ENCODE measurements at places on chromosomes 16 and 17.

DNA sequence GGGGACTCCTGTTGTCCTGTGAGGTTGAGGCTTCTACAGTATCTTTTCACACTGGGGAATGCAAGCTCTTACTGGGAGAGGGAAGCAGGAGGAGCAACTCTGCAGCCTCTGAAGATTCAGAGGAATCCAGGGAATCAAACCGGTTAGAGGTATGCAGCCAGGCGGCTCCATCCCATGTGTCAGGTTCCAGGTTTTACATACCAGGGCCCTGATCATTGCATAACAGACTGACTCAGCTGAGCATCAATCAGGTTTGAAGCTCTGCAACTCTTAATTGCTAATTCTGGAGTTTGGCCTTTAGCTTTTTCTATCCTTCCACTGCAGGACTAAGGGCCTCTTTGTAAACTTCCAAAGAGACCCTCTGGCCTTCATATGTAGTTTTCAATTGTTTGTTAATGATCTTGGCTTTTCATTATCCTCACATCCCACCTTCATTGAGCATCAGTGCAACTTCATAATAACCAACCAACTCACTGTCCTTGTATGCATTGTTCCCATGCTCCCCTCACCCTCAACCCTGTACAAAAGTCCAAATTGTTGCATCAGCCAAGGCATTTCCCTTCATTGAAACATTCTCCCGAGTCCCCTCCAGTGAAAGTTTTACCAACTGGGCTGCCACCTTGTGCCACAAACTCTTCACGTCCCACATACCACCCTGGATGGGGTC lies 59.7 kb upstream of the DHX40 start:
- DNase-seq, result no peak

GRCh38 chr17:49369760-49370159 lies 7.7 kb upstream of the ZNF652 start:
- no peak for DNase-seq

DNA sequence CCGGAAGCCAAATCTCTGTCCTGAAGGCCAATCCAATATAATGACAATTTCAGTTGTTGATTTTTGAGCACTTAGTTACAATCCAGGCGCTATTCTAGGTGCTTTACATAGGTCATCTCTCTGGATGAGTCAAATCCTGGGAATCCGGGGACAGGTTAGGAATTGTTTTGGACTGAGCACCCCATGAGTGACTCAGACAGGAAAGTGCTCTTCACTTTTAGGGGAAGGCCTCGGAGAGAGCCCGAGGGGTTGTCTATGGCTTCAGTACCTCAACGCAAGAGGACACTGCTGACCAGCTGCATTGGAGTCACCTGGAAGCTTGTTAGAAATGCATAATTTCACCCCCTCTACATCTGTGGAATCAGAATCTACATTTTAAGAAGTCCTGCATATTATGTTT lies 108.8 kb downstream of the IRX5 start:
- DNase-seq, result no peak

GRCh38 chr16:25872369-25873070 lies 180.8 kb downstream of the HS3ST4 start:
- DNase-seq, result no peak

DNA sequence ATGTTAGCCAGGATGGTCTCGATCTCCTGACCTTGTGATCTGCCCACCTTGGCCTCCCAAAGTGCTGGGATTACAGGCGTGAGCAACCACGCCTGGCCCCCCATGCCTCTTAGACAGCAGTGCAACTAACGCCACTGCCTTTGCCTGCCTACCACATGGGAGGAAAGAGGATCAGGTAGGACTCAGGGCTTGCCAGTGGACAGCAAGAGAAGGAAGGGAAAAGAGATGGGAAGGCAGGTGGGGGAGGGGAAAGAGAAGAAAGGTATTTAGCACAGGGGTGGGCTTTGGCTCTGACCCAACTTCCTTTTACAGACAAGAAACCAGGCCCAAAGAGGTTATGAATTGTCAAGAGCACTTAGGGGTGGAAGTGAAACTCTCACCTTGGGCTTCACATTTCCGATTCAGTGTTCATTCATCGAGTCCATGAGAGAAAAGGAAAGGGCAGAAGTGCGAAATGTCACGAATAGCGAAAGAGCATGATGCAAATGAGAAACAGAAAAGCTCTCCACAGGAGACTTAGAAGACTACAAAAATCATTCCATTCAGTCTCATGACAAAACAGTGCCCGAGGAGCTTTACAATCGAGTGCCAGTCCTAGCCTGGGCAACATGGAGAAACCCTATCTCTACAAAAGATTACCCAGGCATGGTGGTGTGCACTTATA lies 36.4 kb downstream of the CDK5R1 start:
- peak; percentile 57 for DNase-seq

GRCh38 chr16:64696866-64697265 lies 425.0 kb downstream of the CDH11 start:
- no peak for DNase-seq

DNA sequence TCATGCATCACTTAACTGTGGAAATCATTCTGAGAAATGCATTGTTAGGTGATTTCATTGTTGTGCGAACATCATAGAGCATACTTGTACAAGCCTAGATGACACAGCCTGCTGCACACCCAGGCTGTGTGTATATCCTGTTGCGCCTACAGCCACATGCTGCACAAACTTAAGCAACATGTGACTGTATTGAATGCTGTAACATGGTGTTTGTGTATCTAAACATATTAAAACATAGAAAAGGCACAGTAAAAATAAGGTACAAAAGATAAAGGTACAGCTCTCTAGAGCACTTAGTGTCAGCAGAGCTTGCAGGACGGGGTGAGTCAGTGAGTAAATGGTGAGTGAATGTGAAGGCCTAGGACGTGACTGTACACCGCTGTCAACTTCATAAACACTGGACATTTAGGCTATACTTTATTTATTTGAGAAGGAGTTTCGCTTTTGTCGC lies 11.9 kb downstream of the FOXK2 start:
- no peak for DNase-seq

Data from CD4-positive, alpha-beta T cell treated with Interleukin-10 for 1 hour (primary cell).